ENCODE measurements at places on chromosomes 7 and 10. TPM values are rescaled to one million over a fixed set of nuclear protein-coding genes. Genes with fewer than 3 reads are reported as not detected.

PLA2G12B gene
- not detected for total RNA-seq

DHX32 gene
- 34.4 TPM for total RNA-seq

LRRD1 gene
- total RNA-seq, result not detected

ANKRD7 gene
- total RNA-seq, result 0.74 TPM

EBLN1 gene
- total RNA-seq, result not detected

MICU1 gene
- total RNA-seq, result 37.6 TPM

BEND7 gene
- total RNA-seq, result 0.99 TPM

PRKCQ gene
- total RNA-seq, result 42.9 TPM

GRCh38 chr7:151899513-151900360, 22.8 kb upstream of the PRKAG2 start:
- no peak for DNase-seq

- no peak for DNase-seq
Observed at GRCh38 chr7:9856668-9857067, 1117.0 kb upstream of the PHF14 start.

- DNase-seq, result no peak
Observed at GRCh38 chr7:143225047-143225446, 3.2 kb downstream of the TAS2R40 start.

DNA sequence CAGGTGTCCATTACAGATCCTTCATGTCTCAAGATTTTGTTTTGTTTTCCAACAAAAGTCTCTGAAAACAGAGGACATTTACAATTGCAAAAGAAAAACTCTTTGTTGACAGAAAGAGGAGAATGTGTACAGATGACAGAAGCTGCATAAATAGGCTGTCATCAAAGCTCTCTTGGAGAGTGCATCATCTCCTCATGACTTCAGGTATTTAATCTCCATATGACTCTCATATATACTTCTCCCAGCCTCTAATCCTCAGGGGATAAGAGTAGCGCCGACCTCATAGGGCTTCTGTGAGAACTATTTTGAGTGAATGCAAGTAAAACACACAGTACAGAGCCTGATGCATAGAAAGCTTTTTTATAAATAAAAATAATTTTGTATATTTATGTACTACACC, 48.1 kb upstream of the SEPTIN7 start:
- no peak for DNase-seq

GRCh38 chr10:78742406-78742729, 326.4 kb upstream of the ZMIZ1 start:
- no peak for DNase-seq

- peak; percentile 60 for DNase-seq
Observed at GRCh38 chr10:79266543-79267312, 80.5 kb upstream of the PPIF start.

DNA sequence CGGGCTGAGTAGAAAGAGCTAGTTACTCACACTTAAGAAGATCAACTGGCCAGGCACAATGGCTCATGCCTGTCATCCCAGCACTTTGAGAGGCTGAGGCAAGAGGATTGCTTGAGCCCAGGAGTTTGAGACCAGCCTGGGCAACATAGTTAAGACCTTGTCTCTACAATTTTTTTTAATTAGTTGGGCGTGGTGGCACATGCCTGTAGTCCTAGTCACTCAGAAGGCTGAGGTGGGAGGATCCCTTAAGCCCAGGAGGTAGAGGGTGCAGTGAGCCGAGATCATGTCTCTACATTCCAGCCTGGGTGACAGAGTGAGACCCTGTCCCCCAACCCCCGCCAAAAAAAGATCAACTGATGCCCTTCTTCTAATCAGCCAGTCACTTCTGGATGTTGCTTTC, 74.6 kb upstream of the ATP6V0A4 start:
- DNase-seq, result no peak

DNA sequence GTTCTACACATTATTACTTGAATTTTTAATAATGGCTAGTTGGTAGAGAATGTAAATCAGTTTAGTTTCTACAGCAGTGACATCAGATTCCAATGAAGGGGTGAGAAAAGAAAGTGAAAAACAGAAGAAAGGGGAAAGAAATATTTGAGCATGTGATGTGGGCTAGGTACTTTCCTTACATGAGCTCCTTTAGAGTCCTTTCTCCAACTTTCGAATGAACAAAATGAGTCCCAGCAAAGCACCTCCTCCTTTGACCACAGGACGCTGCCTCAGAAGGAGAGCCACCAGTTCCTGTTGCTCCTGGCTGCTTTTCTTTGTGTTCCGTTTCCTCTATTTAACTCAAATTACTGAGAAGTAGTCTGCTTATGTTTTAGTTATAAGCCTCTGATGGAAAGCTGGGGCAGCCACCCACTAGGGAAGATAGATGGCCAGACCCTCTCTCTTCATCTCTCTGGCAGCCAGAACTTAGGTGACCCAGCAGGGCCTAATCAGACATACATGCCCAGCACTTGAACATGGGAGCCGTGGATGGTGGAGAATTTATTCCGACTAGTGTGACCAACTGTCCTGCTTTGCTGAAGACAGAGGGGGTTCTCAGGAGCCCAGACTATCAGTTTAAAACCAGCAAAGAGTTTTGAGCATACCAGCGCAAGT, 82.4 kb upstream of the NME8 start:
- DNase-seq, result no peak

GRCh38 chr7:81688622-81689411, 81.0 kb downstream of the HGF start:
- no peak for DNase-seq

DNA sequence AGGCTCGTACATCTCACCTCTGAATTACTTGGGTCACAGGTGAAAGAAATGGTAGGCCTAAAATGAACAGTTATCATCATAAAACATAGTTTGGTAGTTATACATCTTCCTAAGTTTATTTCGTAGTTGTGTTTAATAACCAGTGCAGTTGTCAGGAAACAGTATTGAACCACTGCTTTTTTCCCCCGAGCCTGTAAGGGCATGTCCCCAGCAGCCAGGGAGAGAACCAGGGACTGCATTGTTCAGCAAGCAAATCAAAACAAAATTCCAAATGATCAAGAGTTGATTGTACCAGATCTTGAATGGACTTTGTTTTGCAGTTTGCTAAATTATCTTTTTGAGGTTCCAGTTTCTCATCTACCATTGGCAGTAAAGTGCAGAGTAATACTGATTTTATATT, 2.4 kb downstream of the EIF4H start:
- no peak for DNase-seq

DNA sequence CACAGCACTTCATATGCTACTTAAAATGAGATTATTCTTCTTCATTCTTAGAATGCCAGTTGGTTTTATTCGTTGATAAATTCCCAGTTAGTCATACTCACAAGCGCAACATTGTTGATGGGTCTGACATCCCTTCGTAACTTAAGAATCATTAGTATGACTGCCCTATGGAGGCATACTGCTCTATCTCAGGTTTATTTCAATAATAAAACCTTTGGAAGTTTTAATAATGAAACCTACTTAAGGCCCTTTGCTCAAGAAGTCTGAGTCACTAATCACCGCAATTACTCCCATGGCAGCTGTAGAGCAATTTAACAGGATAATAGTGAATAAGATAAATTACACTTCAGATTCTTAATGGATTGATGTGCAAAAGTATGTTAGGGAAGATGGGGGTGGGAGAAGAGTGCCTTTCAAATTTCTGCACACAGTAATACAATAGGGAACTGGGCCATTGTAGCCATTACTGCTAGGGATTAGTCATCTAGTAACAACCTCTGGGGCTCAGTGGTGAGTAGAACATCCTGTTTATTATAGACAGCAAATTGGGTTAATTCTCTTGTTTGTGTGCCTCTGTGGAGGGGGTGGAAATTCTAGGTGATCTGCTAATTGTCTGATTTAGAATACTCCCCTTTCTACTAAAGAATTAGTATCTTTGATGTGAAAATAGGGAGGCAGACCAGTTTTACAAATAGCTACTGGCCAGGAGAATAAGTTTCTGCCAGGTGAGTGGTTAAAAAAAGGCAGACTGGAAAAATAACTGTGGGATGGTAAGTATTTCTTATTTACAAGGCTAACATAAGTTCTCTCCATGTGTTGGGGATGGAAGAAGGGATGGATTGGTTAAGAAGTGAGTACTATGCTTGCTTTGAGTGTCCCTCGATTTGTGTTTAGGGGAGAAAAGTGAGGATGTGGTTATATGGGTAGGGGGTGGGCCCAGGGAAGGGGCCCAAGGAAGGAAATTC, 74.5 kb upstream of the VKORC1L1 start:
- no peak for DNase-seq

GRCh38 chr7:106418094-106418493, 133.3 kb upstream of the NAMPT start:
- no peak for DNase-seq

- DNase-seq, result no peak
Observed at GRCh38 chr7:631964-632830, 94.3 kb upstream of the DNAAF5 start.
